ENCODE measurements at places on chromosomes 3 and 15. TPM values are rescaled to one million over a fixed set of nuclear protein-coding genes. Genes with fewer than 3 reads are reported as not detected.

Gene CCRL2
- not detected for total RNA-seq

Gene RPS27L
- 180 TPM for total RNA-seq

Gene SERPINI2
- not detected for total RNA-seq

Gene GUCA1C
- total RNA-seq: not detected

Gene SGO1
- 28.1 TPM for total RNA-seq

Gene HTR3E
- not detected for total RNA-seq

Gene STAB1
- 0.90 TPM for total RNA-seq

Gene ARPP21
- not detected for total RNA-seq

Gene RTP3
- not detected for total RNA-seq

Gene MNS1
- 4.3 TPM for total RNA-seq

Gene GOLGA8J
- total RNA-seq: not detected

Gene NDUFB4
- total RNA-seq: 217 TPM

Gene SLC26A6
- total RNA-seq: 56.7 TPM

Gene BCL2A1
- not detected for total RNA-seq

Gene ACAD9
- total RNA-seq: 37.6 TPM

Gene SPATA16
- not detected for total RNA-seq

Gene GP5
- total RNA-seq: not detected

Gene CKMT1B
- 36.7 TPM for total RNA-seq
